ENCODE measurements at places on chromosomes 6 and 20. TPM values are rescaled to one million over a fixed set of nuclear protein-coding genes. Genes with fewer than 3 reads are reported as not detected.

RSPH9 gene
- total RNA-seq = 6.1 TPM

GSTA3 gene
- 28.7 TPM for total RNA-seq

FABP7 gene
- total RNA-seq = not detected

VPS16 gene
- total RNA-seq = 31.4 TPM

SLC22A16 gene
- 25.0 TPM for total RNA-seq

SCAF8 gene
- 70.5 TPM for total RNA-seq

TINAG gene
- total RNA-seq = not detected

REM1 gene
- 1.9 TPM for total RNA-seq

HSPA12B gene
- 10.7 TPM for total RNA-seq

ARFGAP1 gene
- 110 TPM for total RNA-seq

ERVFRD-1 gene
- total RNA-seq = not detected

SLC17A9 gene
- total RNA-seq = 3.2 TPM

TBXT gene
- total RNA-seq = 1.2 TPM

HLA-DOB gene
- 0.31 TPM for total RNA-seq

COL9A3 gene
- total RNA-seq = 50.6 TPM

MATN4 gene
- total RNA-seq = 2.8 TPM

TUBB1 gene
- total RNA-seq = 0.25 TPM

LY6G5C gene
- total RNA-seq = 18.3 TPM

OR2H1 gene
- total RNA-seq = 7.5 TPM

LAMA2 gene
- 56.0 TPM for total RNA-seq

LY86 gene
- total RNA-seq = 1.6 TPM

WFDC11 gene
- not detected for total RNA-seq

CAPN11 gene
- 23.5 TPM for total RNA-seq

TMEM239 gene
- total RNA-seq = 39.0 TPM

MAP3K5 gene
- 46.1 TPM for total RNA-seq

CRYBG1 gene
- 7.8 TPM for total RNA-seq

ABCC10 gene
- total RNA-seq = 29.2 TPM

RBM24 gene
- 18.6 TPM for total RNA-seq

EBF4 gene
- 14.2 TPM for total RNA-seq

NMBR gene
- 2.2 TPM for total RNA-seq

TNF gene
- 0.24 TPM for total RNA-seq

NOX3 gene
- total RNA-seq = not detected

ARID1B gene
- 103 TPM for total RNA-seq

TP53TG5 gene
- total RNA-seq = 12.3 TPM

PRPH2 gene
- 6.6 TPM for total RNA-seq

NKX2-2 gene
- total RNA-seq = 0.16 TPM

XKR7 gene
- total RNA-seq = 0.39 TPM

CFB gene
- total RNA-seq = 5.8 TPM

CST11 gene
- not detected for total RNA-seq

FAM210B gene
- total RNA-seq = 33.9 TPM

TRIM38 gene
- total RNA-seq = 9.1 TPM

TRIM31 gene
- 4.0 TPM for total RNA-seq

PACRG gene
- total RNA-seq = 84.6 TPM

SCRT2 gene
- 0.19 TPM for total RNA-seq

ADGRF1 gene
- total RNA-seq = 5.4 TPM

TRIM15 gene
- not detected for total RNA-seq

CCN2 gene
- 39.1 TPM for total RNA-seq

DYNLT2 gene
- total RNA-seq = 15.4 TPM

PHACTR3 gene
- total RNA-seq = 1.2 TPM

SOX18 gene
- total RNA-seq = 17.1 TPM

DEFB132 gene
- total RNA-seq = not detected

GPANK1 gene
- 34.5 TPM for total RNA-seq

RAET1L gene
- total RNA-seq = not detected

Data from testis (tissue), 5 donors.